ENCODE measurements at places on chromosomes 3 and 15.
A peak's percentile ranks its signal among the peaks of the same experiment; 100 is the strongest.

GRCh38 chr3:56758539-56758981 is 43.2 kb downstream of the ARHGEF3 start:
- DNase-seq, result peak; percentile 27

DNA sequence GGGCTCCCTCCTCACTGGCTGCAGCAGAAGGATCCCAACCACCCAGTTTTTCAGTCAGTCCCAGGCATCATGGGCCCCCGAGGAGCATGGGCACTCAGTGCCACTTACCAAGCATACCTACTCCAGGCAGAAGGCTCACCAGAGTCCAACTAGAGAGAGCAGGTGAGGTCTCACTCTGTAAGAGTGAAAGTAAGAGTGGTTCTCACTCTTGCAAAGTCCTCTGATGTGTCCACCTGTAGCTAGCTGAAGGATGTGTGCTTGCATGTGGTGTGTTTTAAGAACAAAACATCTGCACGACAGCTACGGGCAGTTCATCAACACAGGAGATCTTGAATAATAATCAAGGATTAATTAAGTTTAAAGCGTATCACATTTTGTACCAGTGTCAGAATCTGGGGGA is 49.7 kb downstream of the CCK start:
- no peak for DNase-seq

DNA sequence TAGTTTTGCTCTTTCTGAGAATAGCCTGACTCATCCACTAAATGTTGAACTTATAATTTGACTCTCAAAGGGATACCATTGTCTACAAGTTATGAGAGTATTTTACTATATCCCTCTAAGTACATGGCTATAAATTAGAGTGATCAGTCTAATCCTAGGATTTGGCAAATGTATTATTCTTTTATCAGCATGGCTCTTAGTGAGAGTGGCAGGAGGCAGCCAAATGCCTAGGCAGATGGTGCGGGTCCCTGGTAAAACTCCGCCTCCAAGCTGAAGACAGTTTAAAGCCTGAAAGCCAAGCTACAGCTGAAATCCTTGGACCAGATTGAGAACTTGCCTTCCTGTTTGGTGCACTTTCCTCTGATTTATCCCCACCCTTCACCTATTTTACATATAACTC is 631.8 kb downstream of the SQOR start:
- no peak for DNase-seq

- DNase-seq, result peak; percentile 37
These were observed 38.6 kb downstream of the CLEC3B start for GRCh38 chr3:45064512-45065372.
